ENCODE measurements at places on chromosomes 7 and 10.

- DNase-seq = no peak
These were observed 682.7 kb upstream of the IGFBP3 start for GRCh38 chr7:46603780-46604179.

DNA sequence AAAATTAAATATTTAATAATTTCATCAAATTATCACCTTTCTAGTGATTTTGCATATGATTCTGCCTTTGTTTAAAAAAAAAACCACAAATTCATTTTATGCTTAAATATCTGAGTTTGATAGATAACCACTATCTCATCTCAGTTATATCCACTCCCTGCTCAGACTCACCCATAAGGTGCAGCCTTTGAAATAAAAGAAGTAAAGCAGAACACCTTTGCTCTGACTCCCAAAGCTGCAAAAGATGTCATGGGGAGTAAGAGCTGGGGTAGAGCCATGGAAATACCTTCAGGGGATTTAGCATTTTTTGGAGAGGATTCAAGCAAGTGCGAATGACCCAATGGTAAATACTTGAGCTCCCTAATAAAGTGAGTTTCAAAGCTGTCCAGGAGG lies 15.1 kb upstream of the CYP3A5 start:
- DNase-seq = no peak

DNA sequence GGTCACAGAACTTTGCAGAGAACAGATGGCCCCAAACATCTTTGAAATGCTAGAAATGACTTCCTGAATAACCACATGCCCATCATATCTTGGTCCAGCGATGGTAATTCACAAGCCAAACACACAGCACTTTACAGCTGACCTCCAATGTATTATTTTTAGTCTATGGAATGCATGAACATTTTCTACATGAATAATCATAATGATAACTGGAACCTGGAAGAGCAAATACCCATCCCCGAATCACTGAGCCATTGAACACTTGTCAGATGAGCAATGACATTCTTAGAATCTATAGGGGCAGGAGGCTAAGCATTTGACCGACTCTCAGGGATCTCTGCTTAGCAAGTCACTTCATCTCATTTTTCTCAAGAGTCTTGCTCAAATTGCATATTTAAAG lies 167.3 kb downstream of the CREB5 start:
- DNase-seq = no peak

GRCh38 chr10:50991456-50992355 lies 82.6 kb upstream of the PRKG1 start:
- DNase-seq = no peak

DNA sequence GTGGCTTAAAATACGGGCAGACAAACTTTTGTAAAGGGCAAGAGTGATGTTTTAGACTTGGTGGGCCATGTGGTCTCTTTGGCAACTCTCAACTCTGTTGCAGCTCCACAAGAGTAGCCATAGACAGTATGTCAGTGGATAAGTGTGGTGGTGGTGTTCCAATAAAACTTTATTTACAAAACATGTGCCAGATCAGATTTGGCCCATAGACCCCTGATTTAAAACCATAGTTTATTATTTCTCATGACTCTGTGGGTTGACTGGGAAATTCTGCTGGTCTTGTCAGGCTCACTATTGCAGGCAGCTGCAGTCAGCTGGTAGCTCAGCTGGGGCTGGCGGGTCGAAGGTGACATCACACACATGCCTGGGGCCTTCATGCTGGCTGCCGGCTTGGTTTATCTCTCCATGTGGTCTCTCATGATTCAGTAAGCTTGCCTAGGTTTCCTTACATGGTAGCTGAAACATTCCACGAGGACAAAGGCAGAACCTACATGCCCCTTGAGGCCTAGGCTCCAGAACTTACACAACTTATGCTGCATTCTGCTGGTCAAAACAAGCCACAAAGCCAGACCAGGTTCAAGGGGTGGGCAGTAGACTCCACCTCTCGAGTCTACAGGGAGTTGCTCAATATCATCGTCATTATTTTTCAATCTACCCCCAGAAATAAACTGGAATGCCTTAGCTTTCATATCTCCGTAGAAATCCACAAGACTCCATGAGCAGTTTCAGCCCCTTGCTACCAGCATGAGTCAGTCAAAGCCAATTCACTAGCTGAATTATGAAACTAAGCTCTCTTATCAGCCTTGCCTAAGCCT lies 245.7 kb downstream of the WDR11 start:
- DNase-seq = no peak

GRCh38 chr7:133303372-133303771 lies 50.5 kb downstream of the EXOC4 start:
- DNase-seq = no peak

DNA sequence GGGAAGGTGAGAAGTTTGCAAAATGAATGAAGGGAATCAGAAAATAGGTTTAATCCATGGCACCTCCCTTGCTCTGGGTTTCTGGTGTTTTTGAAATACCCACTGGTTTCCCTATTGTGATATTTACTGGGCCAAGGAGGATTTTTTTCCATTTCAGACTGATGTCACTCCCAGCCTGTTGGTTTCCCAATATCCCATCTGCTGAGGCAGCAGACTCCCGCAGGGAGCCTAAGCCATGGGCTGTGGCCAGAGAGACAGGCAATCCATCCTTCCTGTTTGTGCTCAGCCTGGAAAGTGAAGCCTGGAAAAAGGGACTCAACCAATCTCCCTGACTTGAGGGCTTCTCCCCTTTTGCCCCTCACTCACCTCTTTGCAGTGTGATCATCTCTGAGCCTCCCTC lies 22.8 kb downstream of the FAM107B start:
- DNase-seq = no peak

DNA sequence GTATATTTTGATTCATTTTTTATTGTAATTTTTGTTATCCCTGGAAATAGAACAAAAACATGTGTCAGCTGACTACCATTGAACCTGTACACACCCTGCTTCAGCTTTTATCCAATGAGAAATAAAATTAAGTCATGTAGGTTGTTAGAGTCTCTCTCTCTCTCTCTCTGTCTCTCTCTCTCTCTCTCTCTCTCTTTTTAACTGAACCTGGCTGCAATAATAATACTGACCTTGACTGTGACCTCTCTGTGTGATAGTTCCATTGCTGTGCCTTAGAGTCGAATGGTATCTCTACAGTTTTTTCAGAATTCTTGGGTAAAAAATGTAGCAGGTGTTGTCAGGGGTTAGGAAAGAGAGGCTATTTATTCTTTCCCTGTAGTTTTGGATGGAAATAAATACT lies 637.8 kb downstream of the CNTNAP2 start:
- DNase-seq = no peak

- DNase-seq = no peak
These were observed 368.8 kb upstream of the BMPER start for GRCh38 chr7:33536398-33537103.

DNA sequence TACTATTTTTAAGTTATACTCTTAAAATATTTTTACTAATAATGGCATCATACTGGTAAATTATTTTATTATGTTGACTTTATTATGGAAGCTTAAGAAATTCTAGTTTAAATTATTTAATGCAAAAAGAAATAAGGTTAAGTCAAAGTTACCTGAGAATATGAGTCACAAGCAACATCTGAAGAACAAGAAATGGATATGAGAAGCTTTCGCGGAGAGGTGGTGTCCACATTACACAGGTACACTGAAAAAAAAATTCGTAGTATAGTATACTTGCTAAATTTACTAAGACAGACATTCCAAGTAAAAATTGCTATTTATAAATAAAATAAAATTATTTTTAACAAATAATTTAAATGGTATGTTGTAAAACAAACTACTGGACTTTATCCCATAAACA lies 143.8 kb downstream of the AVL9 start:
- no peak for DNase-seq

- no peak for DNase-seq
These were observed 28.6 kb upstream of the CADPS2 start for GRCh38 chr7:122914812-122915211.

DNA sequence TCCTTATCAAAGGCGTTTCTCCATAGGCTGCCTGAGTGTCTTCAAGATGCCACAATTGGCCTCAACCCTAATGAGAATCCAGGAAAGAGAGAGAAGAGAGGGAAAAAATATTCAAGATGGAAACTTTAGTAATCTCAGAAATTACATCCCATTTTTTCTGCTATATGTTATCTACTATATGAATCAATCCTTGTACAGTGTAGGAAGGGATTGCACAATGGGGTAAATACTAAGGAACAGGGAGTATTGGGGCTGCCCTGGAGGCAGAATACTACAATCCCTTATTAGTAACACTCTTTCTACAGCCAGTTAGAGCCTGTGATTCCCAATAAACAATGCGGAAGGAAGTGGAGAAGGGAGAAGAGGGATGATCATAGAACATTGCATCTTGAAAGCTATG lies 27.9 kb downstream of the TFPI2 start:
- no peak for DNase-seq

- DNase-seq = no peak
These were observed 9.7 kb upstream of the CALU start for GRCh38 chr7:128729494-128729893.

DNA sequence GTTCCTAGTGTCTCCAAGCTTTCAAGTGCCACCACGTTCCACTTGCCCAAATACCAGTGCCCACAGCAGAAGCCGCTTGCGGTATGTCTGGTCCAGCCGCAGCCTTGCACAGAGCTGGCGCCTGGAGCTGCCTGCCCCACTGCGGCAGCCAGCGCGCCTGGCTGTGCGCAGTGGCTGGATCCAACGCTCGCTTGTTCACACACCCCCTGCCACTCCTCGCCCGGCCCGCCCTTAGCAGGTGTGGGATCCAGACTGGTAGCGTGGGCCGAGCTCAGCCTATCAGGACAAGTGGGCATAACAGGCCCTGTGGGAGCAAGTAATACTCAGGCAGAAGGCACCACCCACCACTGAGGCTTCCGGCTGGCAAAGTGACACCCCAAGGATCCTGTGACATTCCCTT lies 294.4 kb downstream of the GRM8 start:
- DNase-seq = no peak

DNA sequence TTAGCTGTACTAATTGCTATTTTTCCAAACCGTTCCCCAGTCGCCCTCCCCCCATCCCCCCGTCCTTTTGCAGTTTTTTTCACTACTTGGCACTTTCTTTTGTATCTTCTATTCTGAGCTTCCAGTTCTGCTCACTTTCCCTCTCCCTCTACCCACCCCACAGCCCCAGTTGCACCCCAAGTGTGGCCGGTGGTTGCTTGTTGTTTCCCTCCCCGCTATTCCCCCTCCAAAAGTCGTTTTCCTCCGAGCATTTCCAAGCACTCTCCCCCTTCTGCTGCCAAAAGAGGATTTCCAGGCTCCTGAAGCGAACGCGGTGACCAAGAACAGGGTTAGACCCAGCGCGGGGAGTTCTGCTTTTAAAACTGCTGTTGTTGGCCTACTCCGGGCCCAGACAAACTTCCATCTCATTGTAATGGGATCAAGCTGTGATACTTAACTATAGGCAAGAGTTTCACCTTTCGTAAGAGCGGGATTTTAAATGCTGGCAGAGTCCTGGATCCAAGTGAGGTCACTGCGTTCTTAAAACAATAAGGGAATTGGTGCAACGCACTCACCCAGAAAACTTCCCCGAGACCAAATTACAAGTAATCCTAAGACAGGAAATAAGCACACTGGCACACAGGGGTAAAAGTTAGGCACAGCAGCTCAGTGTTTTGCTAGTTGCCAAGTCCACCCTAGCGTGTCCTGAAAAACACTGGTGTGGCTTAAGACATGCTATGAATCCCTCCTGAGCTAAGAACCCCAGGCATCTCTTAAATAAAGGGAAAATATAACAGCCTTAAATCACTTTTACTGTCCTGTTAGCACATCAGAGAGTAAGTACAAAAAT lies 1.5 kb upstream of the RGS10 start:
- DNase-seq = no peak

DNA sequence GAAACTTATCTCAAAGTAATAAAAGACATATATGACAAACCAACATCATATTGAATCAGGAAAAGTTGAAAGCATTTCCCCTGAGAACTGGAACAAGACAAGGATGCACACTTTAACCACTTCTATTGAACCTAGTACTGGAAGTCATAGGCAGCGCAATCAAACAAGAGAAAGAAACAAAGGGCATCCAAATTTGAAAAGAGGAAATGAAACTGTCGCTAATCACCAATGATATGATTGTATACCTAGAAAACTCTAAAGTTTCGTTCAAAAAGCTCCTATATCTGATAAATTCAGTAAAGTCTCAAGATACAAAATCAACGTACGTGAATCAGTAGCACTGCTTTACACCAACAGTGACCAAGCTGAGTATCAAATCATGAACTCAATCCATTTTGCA lies 137.7 kb upstream of the TEX47 start:
- DNase-seq = no peak

DNA sequence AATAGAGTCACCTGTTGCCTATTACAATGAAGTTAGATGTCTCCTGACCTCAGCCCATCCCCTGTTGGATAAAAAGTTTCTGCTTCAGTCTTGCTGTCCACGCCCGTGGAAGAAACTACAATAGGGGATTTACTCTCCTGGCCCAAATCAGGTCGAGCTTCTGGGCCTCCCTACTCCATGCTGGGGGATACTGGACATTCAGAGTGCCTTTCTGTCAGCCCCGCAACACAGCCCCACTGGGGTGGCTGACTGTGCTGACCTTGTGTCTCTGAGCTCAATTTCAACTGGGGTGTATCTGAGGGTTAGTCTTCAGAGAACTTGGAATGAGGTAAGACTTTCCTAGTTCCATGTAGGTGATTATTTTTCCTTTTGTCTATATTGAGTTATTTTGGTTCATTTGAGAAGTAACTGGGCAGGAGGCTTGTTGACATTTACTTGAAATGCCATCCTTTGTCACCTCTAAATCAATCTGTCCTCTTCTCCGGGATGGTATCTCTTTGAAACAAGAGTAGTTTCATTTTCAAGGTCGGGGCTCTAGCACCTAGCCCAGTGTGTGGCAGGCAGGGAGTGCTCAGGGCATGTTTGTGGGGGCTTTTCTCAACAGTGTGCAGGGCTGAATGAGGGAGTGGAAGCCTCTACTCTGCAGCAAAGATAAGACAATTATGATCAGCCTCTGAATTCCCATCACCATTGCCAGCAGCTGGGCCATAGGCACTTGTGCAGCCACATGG lies 17.7 kb upstream of the CXCL12 start:
- DNase-seq = no peak

DNA sequence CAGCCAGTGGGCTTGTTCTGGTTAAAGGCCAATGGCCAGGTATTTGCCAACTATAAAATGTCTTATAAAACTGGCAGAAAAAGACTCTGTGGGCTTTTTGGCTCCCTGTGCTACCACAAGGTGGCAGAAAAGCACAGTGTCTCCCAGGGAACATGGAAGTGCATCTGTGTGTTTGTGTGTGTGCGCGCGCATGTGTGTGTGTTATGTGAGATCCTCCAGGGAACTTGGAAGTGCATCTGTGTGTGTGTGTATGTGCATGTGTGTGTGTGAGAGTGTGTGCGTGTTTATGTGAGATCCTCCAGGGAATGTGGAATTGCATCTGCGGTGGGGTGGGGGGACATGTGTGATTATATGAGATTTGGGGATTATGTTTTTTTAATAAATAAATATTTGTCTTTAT lies 30.2 kb upstream of the ABI1 start:
- DNase-seq = peak; percentile 13

Data from stimulated activated CD4-positive, alpha-beta T cell treated with anti-CD3 and anti-CD28 coated beads, Interleukin-2, amount 100 ng/mL, for 48 hours (primary cell).